ENCODE measurements at places on chromosomes 12 and 14.

GRCh38 chr12:57477710-57478681 lies 1.7 kb downstream of the ARHGAP9 start:
- DNase-seq: no peak

DNA sequence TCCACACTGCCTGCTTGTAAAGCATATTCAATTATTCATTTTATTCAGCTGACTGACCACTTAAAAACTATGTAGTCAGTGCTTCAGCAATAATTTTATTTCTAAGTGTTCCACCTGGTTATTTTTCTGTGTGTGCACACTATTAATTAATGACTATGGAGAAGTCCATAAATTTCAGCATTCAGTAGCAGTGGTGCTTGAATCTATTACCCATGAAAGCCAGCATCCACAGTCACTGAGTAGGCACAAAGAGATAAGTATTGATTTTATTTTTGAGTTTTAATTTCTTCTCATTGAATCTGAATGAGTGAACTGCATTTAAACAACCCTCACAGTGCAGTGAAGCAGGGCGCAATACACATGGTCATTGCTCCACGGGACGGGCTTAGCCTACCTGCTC lies 643.1 kb downstream of the GALC start:
- DNase-seq: no peak

- no peak for DNase-seq
Observed at GRCh38 chr12:127711108-127711507, 555.9 kb upstream of the TMEM132C start.

GRCh38 chr14:39107591-39107996 lies 4.6 kb upstream of the SEC23A start:
- no peak for DNase-seq

GRCh38 chr14:95467232-95467631 lies 49.2 kb downstream of the SYNE3 start:
- no peak for DNase-seq

DNA sequence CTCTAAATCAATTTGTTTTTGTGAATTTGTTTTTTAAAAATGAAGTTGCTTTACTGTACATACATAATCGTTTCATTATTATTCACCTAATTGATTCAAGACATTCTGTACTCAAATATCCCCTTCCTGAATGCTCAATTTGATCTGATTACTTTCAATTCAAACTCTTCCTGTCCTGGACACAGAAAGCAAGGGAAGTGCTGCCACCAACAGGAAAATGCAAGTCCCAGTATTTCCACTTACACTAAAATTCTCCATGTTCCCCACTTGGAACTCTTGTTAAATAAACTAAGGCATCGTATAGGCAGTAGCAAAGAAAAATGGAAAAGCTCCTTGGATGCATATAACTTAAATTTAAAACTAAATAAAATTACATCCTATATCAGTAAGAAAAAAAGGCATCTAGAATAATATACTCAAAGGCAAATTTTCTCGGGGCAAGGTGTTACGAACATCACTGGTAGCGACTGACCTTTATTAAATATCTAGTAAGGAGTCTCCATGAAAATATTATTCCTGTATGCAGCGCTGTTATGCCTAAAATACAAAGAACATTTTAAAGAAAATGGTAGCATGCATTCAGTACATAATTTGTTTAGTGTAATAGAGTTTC lies 72.0 kb upstream of the DBX2 start:
- DNase-seq: no peak

DNA sequence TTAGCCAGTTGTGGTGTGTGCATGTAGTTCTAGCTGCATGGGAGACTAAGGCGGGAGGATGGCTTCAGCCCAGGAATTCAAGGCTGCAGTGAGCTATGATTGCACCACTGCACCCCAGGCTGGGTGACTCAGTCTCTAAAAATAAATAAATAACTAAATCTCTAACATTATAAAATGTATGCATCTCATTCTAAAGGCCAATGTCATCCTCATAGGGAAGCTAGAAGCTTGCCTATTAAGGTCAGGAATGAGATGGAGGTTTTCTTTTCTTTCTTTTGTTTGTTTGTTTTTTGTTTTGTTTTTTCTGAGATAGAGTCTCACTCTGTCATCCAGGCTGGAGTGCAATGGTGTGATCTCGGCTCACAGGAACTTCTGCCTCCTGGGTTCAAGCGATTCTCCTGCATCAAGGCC lies 48.8 kb upstream of the PAPLN start:
- no peak for DNase-seq

DNA sequence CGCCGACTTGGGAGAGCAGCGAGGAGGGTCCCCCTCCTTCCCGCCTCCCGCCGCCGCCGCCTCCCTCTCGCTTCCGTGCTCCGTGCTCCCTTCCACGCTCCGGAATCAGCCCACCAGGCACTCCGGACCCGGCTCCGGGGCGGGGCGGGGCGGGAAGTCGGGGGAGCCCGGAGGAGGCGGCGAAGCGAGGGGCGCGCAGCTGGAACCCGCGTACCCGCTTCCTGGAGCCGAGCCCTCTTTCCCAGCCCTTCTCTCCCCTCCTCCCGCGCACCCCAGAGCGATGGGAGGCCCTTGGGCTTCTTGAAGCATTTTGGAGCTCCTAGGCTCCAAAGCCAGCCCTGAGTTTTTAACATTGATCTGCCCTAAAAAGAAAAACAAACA lies at the start of gene SYNDIG1L:
Gene SYNDIG1L (minus strand): TSS at position 9 of the 381 bp plus-strand sequence. CDS start 16,466 bp downstream, outside the sequence.
- no peak for DNase-seq

DNA sequence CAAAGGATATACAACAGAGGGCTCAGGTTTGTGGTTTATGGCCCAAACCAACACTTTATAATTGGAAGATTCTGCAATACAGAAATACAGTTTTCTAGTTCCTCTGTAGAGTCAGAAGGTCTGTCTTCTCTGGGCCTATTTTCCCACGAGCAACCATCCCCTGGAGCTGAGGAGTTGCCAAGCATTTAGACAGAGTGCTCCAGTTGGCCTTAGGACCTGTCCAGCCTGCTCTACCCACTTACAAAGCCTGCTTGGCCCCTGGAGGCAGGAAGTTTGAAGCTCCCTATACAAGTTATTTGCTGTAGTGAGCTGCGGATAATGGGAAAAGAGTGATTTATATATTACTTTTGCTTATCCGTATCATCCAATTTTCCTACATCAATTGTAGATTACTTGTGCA lies 60.8 kb upstream of the HSPB8 start:
- no peak for DNase-seq

DNA sequence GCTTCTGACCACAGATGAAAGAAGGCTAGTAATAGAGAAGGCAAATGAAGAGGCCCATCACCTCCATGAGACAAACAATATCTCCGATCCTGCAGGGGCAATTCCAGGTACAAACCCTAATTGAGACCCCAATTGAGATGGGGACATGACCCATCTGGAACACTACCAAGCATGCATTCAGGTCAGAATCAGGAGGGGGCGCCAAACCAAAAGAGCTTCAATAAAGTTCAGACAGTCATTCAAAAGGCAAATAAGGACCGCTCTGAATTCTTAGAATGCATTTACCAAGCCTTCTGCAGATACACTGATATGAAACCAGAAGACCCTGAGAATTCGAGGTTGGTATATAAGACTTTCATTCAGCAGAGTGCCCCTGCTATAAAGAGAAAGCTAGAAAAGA lies 10.2 kb upstream of the EDDM3B start:
- no peak for DNase-seq

DNA sequence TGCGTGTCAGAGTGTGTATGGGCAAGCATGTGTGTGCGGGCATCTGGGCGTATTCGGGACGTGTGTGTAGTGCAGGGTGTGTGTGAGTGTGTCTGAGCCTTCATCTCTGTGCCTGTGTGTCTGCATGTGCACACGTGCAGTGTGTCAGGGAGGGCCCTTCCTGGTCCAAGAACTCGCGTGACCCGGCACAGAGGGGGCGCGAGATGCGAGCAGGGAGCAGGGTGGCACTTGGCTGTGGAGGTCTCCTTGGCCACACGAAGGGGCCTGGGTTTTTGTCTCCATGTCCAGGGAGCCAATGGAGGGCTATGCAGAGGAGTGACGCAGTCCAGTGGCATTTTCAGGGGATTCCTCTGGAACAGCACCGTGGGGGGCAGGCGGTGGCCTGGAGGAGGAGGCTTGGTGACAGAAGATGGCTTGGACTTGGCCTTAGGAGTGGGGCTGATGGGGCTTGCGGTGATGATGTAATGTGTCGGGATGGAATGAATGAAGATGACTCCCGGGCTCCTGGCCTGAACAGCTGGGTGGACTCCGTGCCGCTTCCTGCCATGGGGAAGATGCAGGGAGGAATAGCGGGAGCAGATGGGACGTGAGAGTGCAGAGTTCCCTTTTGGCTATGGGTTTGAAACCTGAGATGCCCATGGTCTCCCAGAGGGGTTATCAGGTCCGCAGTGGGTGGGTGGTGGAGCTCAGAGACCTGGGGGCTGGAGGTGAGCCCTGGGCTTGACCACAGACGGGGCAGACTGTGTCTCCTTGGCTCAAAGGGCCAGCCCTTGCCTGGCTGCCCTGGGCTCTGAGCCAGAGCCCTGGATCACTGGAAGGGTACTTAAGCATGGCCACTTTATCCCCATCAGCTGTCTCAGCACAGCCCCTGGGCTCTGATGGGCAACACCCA lies 208.3 kb downstream of the PHETA1 start:
- no peak for DNase-seq

GRCh38 chr12:29228474-29229157 lies 79.5 kb downstream of the FAR2 start:
- no peak for DNase-seq

DNA sequence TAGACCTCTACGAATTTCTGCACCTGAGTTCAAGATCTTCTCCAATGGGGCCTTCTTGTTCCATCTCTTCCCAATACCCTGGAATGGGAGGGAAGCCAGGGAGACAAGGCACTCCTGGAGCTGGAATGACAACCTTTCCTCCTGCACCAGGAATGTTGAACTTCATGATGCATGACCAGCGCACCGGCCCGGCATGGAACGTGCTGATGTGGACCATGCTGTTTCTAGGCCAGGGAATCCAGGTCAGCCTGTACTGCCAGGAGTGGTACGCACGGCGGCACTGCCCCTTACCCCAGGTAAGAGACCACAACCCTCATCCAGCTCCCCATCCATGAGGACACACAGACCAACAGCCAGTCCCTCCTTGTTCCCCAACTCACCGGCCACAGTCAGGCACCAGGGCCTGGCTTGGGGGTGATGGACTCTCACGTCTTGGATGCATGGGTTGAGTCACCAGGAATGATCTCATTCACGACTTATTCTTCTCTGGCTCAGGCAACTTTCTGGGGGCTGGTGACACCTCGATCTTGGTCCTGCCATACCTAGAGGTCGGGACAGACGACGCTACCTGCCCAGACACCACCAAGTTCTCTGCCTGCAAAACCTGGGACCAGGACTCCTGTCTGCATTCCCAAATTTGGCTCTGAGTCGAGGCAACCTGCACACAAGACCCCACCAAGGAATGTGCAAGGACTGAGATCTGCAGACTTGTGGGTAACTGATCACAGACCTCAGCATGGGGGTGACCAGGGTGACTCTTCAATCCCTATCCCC lies 20.5 kb downstream of the SOAT2 start:
- DNase-seq: no peak

DNA sequence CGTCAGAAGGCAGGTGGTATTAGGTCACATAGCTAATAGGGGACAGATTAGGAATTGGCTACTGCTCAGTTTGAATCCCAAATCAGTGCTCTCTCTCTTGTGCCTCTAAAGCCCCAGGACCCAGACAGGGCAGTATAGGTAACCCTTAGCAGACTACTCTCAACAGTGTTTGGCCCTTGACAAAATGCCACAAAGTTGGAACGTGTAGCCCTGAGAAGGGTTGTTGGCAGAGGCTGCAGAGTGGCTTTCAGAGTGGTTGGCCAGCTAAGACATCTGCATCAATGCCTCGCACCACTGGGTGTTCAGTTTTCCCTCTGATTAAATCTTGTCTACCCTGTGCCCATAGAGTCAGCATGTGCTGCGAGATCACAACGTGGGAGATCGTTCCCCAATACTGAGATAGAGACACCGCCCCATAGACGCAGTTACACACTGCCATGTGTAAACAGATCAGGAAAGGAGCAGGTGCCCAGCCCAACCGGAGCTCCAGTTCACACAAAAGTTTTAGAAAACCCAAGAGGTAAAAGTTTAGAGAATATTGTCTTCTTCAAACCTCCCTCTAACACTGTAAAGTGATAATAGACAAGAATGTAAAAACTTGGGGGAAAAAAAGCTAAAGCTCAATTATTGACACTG lies 48.3 kb downstream of the EML1 start:
- DNase-seq: no peak

- no peak for DNase-seq
Observed at GRCh38 chr12:107379852-107380567, 286.7 kb upstream of the CRY1 start.

DNA sequence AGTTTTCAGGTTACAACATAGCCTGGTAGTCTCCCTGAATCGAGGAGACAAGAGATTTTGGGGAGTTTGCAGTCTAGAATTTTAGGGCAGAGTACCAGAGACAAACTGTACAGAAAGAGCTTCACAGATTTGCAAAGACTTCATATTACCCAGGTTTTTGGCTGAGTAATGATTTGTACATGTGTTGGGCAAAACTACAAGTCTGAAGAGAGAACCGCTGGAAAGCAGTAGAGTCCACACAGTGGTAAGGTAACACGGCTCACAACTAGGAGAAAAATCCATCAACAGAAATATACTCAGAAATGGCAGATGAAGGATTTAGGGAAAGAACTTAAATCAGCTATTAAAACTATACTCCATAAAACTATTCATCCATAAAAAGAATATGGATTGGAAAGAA lies 25.7 kb downstream of the FBXO33 start:
- DNase-seq: no peak

GRCh38 chr14:55332654-55333570 lies 61.7 kb downstream of the FBXO34 start:
- DNase-seq: no peak

DNA sequence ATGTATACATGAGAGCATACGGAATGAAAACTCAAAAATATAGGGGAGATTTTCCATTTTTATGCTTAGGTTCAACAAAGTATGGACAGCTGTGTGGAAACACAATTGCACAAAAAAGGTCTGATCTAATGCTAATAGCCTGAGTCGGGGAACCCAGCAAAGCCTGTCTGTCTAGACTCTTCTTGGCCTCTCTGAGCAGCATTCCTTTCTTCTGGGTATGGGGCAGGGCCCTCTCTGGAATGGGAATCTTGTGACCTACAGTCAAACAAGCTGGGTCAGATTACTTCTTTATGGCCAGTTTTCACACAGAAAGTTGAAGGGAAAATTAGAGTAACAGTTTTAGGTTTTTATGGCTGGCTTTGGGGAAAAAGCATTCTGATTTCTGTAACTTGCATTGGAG lies 534.0 kb upstream of the LMO3 start:
- no peak for DNase-seq

DNA sequence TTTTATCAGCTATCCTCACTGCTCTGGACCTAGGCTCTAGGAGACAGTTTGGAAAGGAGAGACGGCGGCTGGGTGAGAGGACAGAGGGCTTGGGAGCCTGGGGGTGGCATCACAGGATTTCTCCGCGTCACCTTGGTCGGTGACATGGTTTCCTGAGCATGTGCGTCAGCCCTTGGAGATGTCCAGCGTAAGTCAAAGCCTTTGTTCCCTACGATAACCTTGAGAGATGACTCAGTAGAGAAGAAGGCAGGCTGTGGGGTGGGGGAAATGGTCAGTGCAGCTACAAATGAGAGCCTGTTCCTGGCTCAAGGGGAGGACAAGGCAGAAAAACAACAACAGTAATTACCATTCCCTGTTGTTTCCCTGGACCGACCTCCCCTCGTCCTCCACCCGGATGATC lies 90.2 kb upstream of the TBX3 start:
- DNase-seq: no peak

All from activated T-helper 1 cell treated with anti-CD3 and anti-CD28 coated beads, Interleukin-2, amount 50 U/mL, for 16 hours (primary cell).